ENCODE measurements at places on chromosomes 13 and 19. TPM values are rescaled to one million over a fixed set of nuclear protein-coding genes. Genes with fewer than 3 reads are reported as not detected.

Gene LILRA5
- total RNA-seq: not detected

Gene NLRP5
- 0.04 TPM for total RNA-seq

Gene RFPL4A
- 2.7 TPM for total RNA-seq

Gene MBD3L2
- not detected for total RNA-seq

Gene CYP4F8
- total RNA-seq: not detected

Gene SHD
- not detected for total RNA-seq

Gene CAPNS1
- total RNA-seq: 358 TPM

Gene RASIP1
- 0.08 TPM for total RNA-seq

Gene ATP8A2
- total RNA-seq: 0.27 TPM

Gene GRK1
- not detected for total RNA-seq

Gene FCAR
- not detected for total RNA-seq

Gene COL4A2
- total RNA-seq: 450 TPM

Gene PDS5B
- total RNA-seq: 22.0 TPM

Gene SIGLEC11
- not detected for total RNA-seq

Gene KLK4
- not detected for total RNA-seq

Gene IRS2
- 35.2 TPM for total RNA-seq

Gene EXOSC5
- total RNA-seq: 91.0 TPM

Gene UGGT2
- total RNA-seq: 38.6 TPM

Gene GAPDHS
- not detected for total RNA-seq

Gene MCF2L
- total RNA-seq: 25.4 TPM

Gene APOC4
- total RNA-seq: not detected

Gene LILRA2
- total RNA-seq: not detected

Gene UBE2L5
- total RNA-seq: 0.05 TPM

Gene TPTE2
- not detected for total RNA-seq

Gene YIF1B
- 87.1 TPM for total RNA-seq

Gene TUBA3C
- total RNA-seq: not detected

Gene CLEC17A
- total RNA-seq: 0.21 TPM

Gene DKKL1
- total RNA-seq: 0.48 TPM

Gene DNAJB1
- total RNA-seq: 104 TPM

Gene FRY
- total RNA-seq: 1.0 TPM

Gene ZNF284
- total RNA-seq: 1.7 TPM

Gene UBXN6
- total RNA-seq: 87.6 TPM

Gene RTBDN
- total RNA-seq: not detected

Gene SLC10A2
- total RNA-seq: not detected

Gene U2AF1L4
- 22.6 TPM for total RNA-seq

Gene LGI4
- 0.64 TPM for total RNA-seq

Gene CD37
- not detected for total RNA-seq

Gene GPR18
- not detected for total RNA-seq

Gene ZNF296
- total RNA-seq: 0.82 TPM

Gene PLA2G4C
- total RNA-seq: not detected

Gene TMEM145
- 5.0 TPM for total RNA-seq

Gene CALR3
- total RNA-seq: 0.23 TPM

Gene FAM124A
- 0.24 TPM for total RNA-seq

Gene PSG2
- total RNA-seq: not detected

Data from A375 (cell line).